NCI-H1092 treated with DMSO at 0.1 percent for 48 hours (cell line): ENCODE measurements at places on chromosomes 1 and 21.

GRCh38 chr1:220893701-220894024 is 14.4 kb downstream of the HLX start:
- DNase-seq: no peak

DNA sequence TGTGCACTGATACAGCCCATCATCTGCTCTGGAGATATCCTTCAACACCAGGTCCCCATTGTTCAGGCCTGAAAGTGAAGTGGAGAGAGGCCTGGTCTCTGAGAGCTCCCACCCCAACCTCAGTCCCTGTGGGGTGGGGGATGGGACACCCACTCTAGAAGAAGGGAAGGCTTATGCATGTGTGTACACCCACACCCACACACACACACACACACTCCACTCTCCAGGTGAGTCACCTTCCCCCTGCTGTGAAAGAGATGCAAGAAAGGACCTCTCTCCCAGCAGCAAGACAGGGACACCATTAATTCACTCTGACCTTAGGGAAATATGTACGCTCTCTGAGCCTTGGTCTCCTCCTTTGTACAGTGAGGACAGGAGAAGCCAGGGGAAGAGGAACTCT is 5.9 kb downstream of the VSIG8 start:
- no peak for DNase-seq

DNA sequence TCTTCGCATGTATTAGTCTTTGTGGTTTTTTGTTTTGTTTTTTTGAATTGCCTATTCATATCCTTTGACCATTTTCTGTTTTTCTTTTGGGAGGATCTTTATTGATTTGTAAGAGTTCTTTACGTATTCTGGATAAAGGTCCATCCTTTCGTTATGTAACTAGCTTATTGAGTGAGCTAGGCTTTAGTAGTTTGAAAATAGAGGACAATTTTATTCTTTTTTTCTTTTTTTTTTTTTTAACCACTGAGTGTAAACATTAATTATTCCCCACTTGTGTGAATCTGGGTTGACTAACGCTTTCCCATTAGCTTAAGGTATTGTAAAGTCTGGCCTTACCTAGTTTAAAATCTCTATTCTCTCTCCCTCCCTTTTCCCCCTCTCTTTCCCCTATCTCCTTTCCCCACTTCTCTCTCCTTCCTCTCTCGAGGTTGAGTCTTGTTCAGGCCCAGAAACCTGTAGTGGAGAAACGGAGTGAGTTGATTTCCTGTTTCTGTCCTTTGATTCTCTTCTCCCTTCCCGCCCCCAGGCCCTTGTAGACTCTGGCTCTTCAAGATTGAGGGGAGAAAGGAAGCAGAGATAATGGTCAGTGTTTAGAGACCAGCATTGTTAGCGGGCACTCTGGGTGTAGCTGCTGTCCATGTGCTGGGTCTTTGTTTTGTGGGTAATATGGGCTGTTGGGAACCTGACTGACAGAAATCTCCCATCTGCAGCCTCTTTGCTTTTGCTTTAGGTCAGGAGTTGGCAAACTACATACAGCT is 1.5 kb downstream of the MORC3 start:
- peak; percentile 91 for DNase-seq

- no peak for DNase-seq
Measured at GRCh38 chr1:76802094-76802493, 65.2 kb upstream of the ST6GALNAC5 start.

- DNase-seq: no peak
Measured at GRCh38 chr1:207946756-207947155, 35.8 kb upstream of the CD34 start.

DNA sequence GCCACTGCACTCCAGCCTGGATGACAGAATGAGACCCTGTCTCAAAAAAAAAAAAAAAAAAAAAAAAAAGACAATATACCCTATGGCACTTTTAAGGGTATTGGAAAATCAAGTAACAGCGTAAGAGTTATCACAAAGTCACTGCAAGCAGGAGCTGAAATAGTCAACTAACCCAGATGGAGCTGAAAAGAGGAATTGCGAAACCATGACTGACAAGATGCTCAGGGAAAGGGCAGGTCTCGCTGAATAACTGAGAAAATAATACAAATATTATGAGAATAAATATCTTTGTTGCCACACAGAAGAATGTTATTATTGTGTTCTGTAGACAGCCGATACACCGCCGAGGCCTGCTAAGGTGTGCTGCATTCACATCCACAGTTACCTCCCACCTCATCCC is 17.8 kb downstream of the HLCS start:
- no peak for DNase-seq
